ENCODE measurements at places on chromosomes 2 and 18.
A peak's percentile ranks its signal among the peaks of the same experiment; 100 is the strongest.

- no peak for DNase-seq
Observed at GRCh38 chr2:70958759-70959158, 19.7 kb upstream of the ANKRD53 start.

DNA sequence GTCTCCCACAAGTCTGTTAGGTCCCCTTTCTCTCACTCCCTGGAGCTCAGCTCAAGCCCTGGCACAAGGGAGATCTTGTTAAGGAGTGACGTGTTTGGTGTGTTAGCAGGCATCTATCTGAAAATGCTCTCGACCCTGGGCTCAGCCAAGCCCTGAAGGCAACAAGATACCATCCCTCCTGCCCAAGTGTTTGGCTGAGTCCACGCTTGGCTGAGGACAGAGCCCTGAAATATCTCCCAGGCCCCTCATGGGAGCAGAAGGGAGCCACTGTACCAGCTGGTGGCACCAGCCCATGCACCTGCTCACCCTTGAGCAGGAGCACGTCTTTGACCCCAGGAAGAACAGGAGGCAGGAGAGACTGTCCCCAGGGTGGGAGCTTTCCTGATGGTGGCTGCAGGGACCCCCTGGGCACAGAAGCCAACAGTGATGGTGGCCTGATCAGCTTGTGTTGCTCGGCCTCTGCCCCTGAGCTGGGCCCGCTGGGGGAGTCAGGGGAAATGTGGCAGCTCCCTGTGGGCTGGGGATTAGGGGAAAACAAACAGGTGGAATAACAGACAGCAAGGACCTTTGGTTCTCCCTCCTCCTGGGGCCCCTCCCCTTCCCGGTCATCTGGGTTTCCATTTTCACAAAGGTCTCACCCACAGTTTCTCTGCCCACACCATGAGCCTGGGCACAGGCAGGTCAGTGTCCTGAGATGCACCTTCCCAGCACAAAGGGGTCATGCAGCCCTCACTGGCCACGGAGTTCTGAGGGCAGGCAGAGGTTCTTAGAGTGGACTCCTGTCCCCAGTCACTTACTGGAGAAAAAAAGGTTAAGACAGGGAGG lies 91.6 kb downstream of the RHOB start:
- no peak for DNase-seq

- DNase-seq = no peak
Observed at GRCh38 chr2:82062463-82062862, 1757.9 kb upstream of the LRRTM1 start.

GRCh38 chr2:188235364-188235763 lies 56.3 kb upstream of the GULP1 start:
- no peak for DNase-seq

- DNase-seq = peak; percentile 90
Observed at GRCh38 chr2:174125090-174125489, 123.2 kb downstream of the OLA1 start.

DNA sequence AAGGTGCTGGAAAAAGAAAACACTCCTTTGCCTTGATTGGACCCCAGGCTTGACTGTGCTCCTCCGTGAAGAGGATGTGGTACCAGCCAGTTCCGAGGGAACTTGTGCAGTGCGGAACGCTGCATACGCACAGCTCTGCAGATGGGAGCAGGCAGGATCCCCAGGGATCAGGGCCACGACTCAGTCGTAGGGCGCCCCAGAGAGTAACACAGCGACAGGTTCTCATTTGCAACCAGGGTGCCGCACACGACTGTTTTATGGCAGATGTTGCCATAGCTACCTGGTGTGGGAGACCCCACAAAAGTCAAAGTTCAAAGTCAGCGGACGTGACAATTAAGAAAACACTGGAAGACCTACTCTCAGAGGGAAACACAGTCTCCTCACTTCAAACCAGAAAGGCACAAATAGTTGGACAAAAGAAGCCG lies 779 bp downstream of the MALL start:
- no peak for DNase-seq

- DNase-seq = no peak
Observed at GRCh38 chr2:127129937-127130336, 23.0 kb upstream of the BIN1 start.

DNA sequence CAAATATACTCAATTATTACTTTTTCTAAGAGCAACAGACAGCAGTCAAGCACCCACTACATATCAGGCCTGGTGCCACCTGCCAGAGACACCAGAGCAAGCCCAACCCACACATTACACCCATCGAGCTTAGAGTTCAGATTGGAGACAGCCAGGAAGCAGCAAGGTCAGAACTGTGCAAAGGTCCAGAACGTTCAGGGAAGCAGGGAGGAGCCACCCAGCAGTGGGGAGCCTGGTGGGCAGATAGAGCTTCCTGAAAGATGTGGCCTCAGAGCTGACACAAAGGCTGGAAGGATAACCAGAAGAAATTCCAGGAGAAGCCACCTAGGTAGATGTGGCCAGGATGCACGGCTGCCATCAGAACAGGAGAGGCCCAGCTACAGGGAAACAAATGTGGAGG lies 440.5 kb upstream of the ID2 start:
- DNase-seq = no peak

- no peak for DNase-seq
Observed at GRCh38 chr18:48885266-48885923, 65.4 kb downstream of the SMAD7 start.

GRCh38 chr18:1435487-1435886 lies 530.8 kb downstream of the ADCYAP1 start:
- DNase-seq = no peak

DNA sequence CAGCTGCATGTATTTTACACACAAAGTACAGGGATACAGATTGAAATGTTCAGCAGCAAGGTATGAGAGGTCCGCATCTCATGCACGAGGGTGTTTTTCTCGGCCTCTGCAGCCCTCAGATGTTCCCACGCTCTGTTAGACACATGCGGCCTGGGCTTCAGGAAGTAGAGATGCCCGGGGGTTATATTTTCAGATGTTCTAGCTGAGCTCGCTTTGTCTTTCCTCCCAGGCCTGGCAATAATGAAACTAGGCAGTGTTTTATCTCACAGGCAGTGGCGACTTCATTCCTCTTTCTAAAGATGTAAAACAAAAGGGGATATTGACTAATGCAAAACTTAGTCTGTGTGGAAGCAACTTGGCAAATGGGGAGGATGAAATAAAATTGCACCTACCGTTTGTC lies 190.7 kb downstream of the GBX2 start:
- DNase-seq = no peak

DNA sequence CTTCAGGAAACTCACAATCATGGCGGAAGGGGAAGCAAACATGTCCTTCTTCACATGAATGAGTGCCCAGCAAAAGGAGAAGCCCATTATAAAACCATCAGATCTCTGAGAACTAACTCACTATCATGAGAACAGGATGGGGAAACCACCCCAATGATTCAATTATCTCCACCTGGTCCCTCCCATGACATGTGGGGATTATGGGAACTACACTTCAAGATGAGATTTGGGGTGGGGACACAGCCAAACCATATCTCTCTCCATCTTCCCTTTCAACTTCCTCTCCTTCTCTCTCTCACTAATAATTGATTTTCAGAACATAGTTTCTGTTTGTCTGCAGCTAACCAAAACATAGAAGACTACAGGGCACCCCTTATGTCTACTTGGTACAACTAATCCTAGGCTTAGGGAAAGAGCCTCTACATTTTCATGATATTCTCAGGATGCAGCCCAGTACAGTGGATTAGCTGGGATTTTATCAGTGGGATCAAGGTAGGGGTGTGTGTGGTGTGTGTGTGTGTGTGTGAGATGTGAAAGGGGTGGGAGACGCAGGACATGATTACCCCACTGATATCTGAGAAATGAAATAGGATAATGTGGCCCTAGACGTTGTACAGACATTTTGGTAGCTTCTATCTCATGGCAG lies 2.8 kb upstream of the ATF2 start:
- DNase-seq = no peak

- no peak for DNase-seq
Observed at GRCh38 chr2:45373534-45373933, 237.5 kb downstream of the SRBD1 start.

- no peak for DNase-seq
Observed at GRCh38 chr18:76764291-76764901, 58.0 kb upstream of the ZNF236 start.

- no peak for DNase-seq
Observed at GRCh38 chr2:18820966-18821365, 231.6 kb upstream of the NT5C1B start.

GRCh38 chr2:181991171-181991885 lies 5.7 kb downstream of the PPP1R1C start:
- no peak for DNase-seq

DNA sequence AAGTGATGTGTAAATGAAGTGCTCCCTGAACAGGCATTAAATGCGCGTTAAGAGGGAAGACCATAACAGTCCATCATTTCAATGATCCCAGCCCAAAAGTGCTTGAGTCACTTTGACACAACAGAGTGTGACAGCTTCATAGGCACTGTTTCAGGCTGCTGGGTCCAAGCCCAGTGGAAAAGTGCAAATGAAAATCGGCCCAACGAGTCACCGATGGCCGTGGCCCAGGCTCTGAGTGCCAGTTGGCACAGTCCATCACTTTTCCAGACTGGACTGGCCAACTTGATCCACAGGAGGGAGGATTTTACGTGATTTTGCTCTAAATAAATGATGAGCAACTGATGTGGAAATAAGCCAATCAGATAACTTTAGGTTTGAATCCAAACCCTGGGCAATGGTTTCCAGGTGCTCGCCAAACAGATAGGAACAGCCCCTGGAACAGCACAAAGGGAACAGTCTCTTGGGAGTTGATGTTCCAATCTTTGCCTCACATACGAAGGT lies 114.0 kb downstream of the SP3 start:
- DNase-seq = no peak

DNA sequence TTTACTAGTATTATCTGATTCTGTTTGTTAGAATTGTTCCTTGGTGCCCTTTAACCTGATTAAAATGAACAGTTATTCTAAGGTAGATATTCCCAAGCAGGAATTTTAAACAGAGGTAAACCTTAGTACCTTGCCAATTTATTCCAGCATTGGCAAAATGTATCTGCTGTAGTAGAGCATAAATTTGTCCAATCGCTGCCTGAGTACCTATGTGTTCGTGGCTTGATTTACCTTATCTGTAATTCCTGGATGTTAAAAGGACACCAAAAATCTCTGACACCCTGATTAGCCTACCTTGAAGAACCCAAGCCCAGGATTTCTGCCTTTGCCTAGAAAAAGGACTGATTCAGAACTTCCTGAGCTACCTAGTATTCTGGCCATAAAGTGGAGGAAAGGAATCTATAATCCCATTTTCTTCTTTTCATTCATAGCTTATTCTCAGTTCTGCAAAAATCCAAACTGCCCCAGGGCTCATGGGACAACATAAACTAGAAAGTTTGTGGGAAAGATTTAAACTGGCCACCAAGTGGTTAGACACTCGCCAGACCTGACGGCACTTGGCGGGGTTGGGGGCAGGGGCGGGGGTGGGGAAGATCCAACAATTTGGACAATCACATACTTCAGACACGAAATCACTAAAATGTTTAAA lies 16.2 kb upstream of the ZCCHC2 start:
- no peak for DNase-seq

GRCh38 chr2:24182507-24182906 lies 7.7 kb downstream of the FAM228A start:
- no peak for DNase-seq

GRCh38 chr2:105299290-105299689 lies 30.2 kb downstream of the TGFBRAP1 start:
- no peak for DNase-seq

GRCh38 chr2:53174539-53174938 lies 593.1 kb upstream of the CHAC2 start:
- DNase-seq = no peak

GRCh38 chr2:21912405-21912804 lies 788.6 kb downstream of the TDRD15 start:
- no peak for DNase-seq

DNA sequence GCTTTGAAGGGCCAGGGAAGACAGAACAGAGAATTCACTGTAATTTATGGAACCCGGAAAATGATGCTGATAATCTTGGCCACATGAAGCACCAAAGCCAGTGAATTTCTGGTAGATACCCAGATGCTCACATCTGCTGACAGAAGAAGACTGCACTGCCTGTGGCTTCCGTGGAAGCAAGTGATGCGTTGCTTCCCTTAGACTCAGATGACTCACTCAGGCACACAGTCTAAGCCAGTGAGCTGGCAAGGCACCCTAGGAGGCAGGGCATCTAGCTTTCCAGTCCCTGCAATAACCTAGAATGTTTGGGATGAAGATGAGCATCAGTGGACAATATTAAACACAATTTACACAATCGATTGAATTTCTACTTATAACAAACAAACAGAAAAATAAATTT lies 284.7 kb downstream of the CMPK2 start:
- no peak for DNase-seq

DNA sequence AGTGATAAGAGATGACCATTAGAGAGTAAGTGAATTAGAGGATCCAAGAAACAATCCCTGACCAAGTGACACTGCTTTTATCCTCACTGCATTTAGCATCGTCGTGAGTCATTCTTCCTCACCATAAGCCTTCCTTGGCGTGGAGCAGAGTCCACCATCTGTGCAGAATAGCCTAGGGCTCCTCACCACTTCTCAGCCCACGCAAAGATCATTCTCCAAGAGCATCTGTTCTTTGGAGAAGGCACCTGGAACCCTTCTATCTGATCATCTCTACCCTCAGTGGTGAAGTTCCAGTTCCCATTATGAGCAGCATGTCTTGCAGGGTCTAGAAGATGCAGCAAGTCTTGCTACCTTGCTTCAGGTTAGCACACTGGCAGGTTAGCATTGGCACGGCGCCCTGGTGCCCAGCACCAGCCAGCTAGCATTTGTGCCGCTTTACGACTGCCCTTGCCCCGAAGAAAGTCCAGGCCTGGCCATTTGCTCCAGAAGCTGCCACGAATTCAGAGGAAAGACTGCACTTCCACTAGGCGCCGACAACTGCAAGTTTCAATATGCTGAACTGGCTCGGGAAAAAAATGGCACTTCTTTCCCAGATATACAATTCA lies 225.8 kb downstream of the TTC32 start:
- no peak for DNase-seq

DNA sequence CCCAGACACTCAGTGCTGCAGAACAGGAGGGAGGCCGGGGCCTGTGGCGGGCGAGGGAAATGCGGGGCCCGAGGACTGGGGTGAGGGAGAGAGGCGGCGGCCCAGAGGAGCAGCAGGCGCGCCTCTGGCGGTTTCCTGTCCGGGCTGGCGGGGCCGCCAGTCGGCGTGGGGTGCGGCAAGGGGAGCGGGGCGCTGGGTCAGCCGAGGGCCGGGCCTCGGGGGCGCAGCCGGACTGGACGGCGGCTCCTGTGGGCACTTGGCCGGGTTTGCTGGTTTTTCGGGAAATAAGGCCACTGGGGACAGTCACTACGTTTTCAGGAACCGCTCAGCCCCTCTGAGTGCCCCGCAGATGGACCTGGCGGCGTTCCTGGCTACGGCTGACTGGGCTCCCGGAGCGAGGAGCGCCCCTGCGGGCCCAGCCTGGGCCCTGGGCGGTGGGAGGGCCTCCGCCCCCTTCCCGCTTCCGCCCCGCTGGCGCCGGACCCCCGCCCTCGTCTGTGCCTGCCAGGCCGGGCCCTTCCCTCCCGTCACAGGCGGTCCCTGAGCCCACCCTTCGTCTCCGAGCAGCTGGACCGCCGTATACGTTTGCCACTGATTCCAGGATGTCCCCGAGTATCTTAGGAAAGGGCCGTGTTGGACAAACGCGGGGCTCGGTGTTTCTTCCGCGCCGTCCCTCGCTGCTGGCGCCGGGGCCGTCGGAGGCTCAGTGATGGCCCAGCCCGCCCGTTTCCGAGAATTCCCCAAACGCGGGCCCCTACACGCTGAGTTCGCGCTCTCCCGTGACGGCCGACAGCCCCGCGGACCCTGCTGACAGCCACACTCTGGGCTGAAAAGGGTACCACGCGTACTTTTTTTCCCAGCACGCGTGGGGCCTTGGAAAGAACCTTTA lies 84.6 kb downstream of the FAM210A start:
- no peak for DNase-seq

GRCh38 chr2:112006076-112006410 lies 49.0 kb upstream of the TMEM87B start:
- no peak for DNase-seq

Data from NCI-H1930 (cell line).